NCI-H1048 (cell line): ENCODE measurements at places on chromosomes 13 and 19.

- peak; percentile 56 for DNase-seq
Observed at GRCh38 chr13:97273341-97273831, 51.3 kb downstream of the MBNL2 start.

DNA sequence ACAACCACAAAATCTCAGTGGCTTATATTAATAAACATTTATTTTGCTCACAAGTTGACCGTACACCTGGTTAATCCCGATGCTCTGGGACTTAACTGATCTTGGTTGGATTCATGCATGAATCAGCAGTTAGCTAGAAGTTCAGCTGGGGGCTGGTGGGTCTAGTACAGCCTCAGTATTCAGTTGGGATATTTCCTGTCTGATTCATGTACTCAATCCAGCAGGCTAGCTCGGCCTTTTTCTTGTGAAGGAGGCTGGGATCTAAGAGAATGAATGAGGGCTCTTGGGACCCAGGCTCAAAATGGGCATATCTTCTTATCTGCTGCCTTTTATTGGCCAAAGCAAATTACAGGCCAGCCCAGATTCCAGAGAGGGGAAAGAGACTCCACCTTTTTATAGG is 178.8 kb downstream of the KCTD12 start:
- DNase-seq = no peak

DNA sequence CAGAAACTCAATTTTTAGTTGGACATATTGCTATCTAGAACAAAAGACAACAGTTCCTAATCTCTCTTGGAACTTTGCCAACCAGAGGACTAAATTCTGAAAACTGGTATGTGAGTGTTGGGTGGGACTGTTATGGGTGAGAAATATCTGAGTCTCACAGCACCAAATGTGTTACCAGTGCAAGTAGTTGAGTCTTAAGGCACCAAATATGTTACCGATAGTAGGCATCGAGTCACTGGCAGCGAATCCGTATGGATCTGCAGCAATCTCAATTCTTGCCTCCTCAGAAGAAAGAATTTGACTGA is 575.2 kb downstream of the DACH1 start:
- DNase-seq = no peak

DNA sequence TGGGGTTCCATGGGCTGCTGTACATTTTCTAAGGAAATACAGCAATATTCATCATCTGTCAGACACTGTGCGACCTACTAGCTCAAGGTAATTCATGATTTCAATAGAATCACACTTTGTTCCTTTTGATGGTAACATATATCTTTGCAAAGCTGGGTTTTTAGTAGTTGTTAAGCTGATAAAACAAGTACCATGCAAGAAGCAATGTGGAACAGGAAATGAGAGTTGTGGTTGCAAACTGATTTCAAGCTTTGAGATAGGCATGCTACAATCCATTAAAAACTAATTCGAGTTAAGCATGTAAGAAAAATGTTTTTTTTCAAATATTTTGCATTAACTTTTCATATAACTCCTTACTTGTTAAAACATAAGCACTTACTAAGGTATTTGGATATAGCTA is 6.8 kb upstream of the MBNL2 start:
- no peak for DNase-seq

- no peak for DNase-seq
Observed at GRCh38 chr19:16296713-16297112, 27.9 kb upstream of the KLF2 start.

- DNase-seq = peak; percentile 55
Observed at GRCh38 chr19:12792051-12792852, 966 bp downstream of the JUNB start.

- DNase-seq = no peak
Observed at GRCh38 chr13:24215126-24215525, 54.6 kb downstream of the SPATA13 start.

GRCh38 chr13:111640006-111640405 is 319.6 kb downstream of the TEX29 start:
- DNase-seq = no peak

DNA sequence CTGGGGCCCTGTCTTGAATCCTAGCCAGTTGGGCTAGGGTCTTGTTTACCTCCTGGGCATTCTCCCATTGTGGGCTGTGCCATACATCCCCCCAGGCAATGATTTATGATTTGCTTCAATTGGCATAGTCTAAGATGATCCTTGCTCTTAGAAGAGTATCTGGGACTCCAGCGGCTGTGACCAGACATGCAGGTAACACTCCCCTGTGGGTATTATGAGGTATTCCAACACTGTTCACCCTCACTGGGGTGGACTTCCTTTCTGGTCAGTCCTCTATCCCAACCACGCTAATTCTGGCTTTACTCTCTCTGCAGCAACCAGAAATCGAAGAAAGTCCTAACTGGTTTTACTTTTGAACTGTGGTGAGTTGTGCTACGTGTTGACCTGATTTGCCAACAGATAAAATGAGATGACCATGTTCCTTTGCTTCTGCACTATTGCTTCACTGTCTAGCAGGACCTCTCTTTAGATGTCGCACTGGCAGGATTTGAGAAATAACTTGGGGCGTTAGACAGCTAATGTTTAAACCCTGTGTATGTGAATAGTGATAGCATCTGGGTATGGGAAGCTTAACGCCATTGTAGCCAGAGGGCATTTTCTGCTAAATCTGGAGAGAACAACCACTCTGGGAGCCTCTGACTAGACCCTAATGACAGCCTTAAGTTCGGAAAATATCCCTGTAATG is 6.7 kb upstream of the LRCH1 start:
- no peak for DNase-seq

DNA sequence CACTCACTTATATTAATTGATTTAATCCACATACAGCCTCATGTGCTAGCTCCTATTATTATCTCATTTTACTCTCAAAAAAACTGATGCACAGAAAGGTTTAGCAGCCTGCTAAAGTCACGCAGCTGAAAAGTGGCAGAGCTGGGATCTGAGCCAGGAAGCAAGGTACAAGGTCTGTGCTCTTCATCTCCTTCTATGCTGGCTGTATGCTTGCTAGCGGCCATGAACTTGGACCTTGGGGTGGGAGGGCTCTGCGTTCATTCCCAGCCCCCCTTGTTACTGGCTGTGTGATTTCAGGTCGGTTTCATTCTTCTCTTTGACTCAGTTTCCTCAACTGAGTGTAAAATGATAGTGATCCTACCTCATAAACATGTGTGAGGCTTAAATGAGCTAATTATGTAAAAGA is 69.8 kb downstream of the ALOX5AP start:
- DNase-seq = no peak

- no peak for DNase-seq
Observed at GRCh38 chr13:76887076-76887563, 915 bp upstream of the KCTD12 start.

DNA sequence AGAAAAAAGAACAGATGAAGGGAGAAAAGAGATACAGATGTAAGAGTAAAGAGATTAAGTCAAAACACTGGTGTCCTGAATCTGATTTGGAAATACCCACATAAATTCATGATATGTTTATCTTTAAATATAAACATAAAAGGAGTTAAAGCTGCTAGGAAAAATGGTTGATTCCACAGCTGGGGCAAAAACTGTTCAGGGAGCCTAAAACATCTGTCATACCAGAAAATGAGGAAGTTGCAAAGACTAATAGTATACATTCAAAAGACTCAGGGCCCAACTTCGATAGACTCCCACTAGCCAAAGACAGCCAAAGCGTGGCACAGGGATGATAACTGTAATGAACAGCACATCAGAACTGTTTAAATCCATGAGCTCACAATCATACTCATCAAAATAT is 62.0 kb downstream of the ABCC4 start:
- DNase-seq = no peak

DNA sequence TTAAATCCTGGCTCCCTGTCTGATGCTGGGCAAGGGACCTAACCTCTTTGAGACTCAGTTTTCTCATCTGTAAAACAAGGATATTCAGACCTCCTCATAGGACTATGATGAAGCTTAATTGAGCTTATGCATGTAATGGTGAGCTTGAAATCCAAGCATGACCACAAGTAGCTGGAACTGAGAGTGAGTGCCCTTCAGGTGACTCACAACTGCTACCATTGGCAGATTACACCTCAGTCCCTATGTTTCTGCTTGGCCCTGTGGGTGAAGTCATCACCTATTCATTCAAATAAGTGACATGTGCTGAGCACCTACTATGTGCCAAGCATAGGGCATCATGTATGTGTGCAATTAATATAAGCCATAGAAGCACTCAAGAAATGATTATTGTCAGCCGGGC is 25.7 kb downstream of the NOVA2 start:
- DNase-seq = no peak

- no peak for DNase-seq
Observed at GRCh38 chr13:45167611-45168554, 33.0 kb downstream of the KCTD4 start.

DNA sequence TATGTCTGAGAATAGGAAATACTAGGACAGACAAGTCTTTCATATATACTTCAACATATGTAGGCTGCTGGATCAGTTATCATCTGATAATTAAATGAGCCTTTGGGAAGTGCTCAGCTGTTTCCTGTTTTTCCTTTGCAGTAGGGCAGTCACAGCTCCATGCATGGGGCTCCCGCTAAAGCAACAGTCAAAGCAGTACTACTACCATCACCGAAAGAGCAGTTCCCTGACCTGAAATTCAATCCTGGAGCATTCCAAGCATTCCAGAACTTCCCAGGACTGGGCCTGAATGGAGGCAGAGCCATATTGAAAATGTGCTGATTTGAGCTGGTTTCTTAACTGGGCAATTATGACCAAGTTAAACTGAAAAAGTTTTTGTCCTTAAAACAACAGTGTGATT is 20.5 kb downstream of the MICU2 start:
- DNase-seq = no peak

- peak; percentile 29 for DNase-seq
Observed at GRCh38 chr19:35114353-35115176, 1.1 kb upstream of the FXYD3 start.

DNA sequence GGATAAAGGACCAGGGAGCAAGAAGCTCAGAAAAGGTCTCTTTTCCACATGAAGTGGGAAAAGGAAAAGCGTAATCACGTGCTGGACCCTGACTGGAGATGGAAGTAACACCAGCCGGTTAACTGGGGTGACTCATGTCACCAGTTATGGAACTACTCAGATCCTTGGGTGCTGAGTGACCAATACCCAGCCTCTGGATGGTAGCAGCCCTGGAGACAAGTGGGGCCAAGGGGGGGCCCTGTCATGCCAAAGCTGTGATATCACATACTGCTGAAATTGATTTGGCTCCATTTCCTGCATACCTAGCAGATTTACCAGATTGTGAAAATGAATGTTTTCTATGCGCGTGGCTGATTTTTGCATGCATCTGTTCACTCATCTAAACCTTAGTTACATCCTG is 158.9 kb downstream of the ZIC5 start:
- DNase-seq = no peak

DNA sequence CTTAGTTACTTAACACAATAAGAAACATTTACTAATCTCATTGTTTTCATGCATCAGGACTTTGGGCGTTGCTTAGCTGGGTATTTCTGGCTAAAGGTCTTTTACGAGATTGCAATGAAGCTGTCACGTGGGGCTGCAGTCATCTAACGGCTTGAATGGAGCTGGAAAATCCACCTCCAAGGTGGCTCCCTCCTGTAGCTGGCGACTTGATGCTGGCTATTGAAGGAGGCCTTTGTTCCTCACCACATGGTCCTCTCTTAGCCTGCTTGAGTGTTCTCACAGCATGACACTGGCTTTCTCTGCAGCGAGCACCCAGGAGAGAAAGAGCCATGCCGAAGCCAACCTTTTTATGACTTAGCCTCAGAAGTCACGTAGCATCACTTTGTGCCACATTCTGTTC is 92.0 kb downstream of the NHLRC3 start:
- DNase-seq = no peak

GRCh38 chr13:104949840-104950740 is 1585.4 kb downstream of the EFNB2 start:
- DNase-seq = no peak

- DNase-seq = no peak
Observed at GRCh38 chr19:51107406-51108065, 673 bp downstream of the CTU1 start.

DNA sequence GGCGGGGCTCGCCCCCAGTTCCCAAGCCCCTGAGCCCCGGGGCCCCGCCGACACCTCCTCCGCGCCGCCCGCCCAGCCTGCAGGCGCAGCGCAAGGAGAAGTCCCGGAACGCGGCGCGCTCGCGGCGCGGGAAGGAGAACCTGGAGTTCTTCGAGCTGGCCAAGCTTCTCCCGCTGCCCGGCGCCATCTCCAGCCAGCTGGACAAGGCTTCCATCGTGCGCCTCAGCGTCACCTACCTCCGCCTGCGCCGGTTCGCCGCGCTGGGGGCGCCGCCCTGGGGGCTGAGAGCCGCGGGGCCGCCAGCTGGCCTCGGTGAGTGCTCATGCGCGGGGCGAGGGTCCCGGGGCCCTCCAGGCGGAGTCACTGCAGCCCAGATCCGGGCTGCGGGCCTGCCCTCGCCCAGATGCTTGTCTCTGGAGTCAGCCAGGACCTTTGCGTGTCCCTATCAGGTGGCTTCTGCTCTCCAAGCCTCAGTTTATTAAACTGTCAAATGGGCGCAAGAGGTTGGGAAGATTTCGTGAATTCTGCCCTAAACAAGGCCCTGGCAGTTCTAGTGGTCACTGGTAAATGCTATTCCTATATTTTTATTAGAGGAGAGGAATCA is 2.0 kb downstream of the NPAS1 start:
- no peak for DNase-seq

- DNase-seq = no peak
Observed at GRCh38 chr19:4139614-4140236, 13.7 kb upstream of the CREB3L3 start.

- no peak for DNase-seq
Observed at GRCh38 chr19:27392027-27392632, 1820.8 kb downstream of the UQCRFS1 start.

DNA sequence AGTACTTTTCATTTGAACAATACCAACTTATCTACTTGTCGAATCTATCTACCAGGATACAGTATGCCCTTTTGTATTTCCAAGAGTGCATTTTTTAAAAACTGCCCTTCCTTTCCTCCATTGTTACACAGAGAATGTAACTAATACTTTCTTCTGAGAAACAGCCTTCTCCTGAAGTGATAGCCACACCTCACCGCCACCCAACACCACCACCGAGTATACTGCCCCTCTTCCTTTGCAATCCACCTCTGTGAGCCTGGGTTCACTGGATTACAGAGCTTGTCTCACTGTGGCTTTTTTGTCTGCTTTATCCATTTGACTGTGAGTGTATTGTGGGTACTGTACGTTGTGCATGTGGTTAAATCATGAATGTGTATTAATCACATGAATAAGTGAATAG is 305.4 kb downstream of the KLF12 start:
- no peak for DNase-seq

- peak; percentile 19 for DNase-seq
Observed at GRCh38 chr13:23609414-23609760, 39.2 kb downstream of the TNFRSF19 start.

DNA sequence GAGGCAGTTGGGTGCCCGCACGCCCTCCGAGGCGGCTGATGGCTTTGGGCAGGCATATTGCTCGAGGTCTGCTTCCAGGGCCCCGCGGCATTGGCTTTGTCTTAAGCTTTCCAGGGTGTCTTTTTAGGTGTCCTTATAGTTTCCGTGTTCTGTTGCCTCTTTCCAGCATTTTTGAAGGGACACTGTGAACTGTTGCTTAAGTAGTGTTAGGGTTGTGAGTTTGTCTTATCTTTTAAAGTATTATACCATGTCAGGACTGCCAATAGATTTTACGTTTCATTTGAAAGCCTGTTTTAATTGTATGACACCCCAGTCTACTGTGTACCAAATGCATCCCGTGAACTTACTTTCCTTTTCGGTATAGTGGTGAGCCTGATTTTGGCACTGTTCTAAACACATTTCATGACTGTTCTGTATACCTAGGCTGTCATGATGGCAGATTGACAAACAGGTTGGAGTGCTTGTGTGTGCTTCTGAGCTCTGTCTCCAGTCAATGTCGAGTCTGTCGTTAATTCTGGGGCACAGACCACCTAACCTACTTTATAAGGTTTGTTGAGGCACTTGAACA is 656 bp downstream of the PCCA start:
- no peak for DNase-seq

GRCh38 chr19:45049073-45049736 is 10.4 kb downstream of the CLASRP start:
- no peak for DNase-seq
